Right forelimb (tissue), 1 donor: ENCODE measurements at places on chromosomes 4 and X.

DNA sequence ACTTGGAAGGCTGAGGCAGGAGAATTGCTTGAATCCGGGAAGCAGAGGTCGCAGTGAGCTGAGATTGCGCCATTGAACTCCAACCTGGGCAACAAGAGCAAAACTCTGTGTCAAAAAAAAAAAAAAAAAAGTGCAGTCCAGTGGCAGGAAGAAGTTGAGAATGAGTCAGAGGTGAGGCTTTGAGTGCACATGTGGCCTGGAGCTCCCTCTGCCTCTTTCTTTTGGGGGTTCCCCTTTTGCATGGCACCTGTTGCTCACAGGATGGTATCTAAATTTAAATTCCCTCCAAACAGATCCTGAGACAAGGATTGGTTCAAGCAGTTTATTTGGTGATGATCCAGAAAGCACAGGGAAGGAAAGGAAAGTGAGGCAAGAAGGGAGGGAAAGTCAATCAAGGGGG is 151.4 kb upstream of the STX18 start:
- no peak for DNase-seq

GRCh38 chr4:155545456-155545855 is 121.2 kb upstream of the GUCY1A1 start:
- no peak for DNase-seq

- no peak for DNase-seq
Observed at GRCh38 chrX:98516120-98516519, 1632.4 kb downstream of the RPA4 start.

- DNase-seq, result no peak
Observed at GRCh38 chrX:129682979-129683378, 28.2 kb upstream of the APLN start.

GRCh38 chr4:103786014-103786413 is 66.2 kb upstream of the TACR3 start:
- DNase-seq, result no peak

DNA sequence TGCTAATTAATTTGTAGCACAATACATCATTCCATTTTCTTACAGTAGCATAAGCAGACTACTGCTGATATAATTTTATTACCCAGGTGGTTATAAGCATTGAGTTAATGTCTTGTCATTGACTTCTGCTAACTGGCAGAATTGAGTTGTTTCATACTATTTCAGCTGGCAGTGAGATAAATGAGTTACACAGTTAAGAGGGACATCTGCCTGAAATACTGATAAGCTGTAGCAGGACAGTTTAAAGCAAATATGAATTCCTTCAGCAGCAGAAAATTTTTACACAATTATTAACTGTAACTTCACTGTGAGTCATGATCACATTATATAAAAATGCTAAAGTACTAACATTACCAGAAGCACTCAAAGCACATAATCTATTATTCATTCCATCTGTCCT is 326.8 kb downstream of the INPP4B start:
- no peak for DNase-seq

DNA sequence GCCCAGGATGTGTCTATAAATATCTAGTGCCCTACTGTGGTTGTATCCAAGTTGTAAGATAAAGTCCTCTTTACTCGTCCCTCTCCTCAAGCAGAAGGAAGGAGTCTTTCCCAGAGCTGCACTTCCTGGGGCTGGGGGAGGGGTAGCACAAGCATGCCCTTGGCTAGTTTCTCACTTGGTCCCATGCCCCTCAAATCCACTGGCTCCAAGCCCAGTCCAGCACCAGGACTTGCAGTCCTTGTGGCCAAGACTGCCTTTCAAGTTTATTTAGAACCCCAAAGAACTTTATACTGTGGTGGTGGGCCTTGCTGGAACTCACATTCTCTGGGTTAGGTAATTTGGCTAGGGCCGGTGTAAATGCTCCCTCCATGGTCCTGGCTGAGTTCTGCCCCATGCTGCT is 43.2 kb upstream of the SLC10A4 start:
- no peak for DNase-seq

DNA sequence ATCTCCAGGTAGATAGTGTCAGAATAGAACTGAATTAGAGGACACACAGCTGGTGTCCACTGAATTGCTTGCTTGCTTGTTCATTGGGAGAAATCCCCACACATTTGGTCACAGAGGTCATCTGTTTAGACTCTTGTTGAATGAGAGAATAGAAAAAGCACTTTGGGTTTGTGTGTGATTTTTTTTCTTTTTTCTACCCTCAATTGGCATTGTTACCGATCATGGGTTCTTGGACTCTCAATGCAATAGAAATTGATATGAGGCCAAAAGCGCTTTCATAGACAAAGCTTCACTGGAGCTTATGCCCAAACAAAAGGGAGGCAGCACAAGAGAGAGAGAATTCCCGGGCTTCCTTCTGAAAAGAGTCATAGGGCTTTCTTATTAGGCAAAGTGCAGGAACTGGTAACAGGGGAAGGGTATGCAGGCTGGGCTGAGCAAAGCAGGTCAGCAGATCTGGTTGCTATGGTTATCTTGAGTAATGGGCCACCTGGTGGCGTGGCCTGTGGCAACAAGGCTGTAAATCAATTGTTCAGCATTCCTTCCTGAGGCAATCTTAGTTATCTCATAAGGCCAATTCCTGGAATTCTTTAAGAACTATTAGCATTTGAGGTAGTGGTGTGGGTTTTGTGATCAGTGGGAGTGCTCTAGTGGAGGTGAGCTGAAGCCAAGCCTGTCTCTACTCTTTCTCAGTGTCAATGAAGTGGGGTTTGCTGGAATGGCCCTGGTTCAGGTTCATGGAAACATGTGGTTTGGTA is 5.3 kb upstream of the GPR82 start:
- no peak for DNase-seq

GRCh38 chr4:45946699-45947098 is 177.2 kb downstream of the GABRG1 start:
- no peak for DNase-seq

GRCh38 chr4:1026115-1026514 is 14.7 kb downstream of the FGFRL1 start:
- DNase-seq, result no peak

DNA sequence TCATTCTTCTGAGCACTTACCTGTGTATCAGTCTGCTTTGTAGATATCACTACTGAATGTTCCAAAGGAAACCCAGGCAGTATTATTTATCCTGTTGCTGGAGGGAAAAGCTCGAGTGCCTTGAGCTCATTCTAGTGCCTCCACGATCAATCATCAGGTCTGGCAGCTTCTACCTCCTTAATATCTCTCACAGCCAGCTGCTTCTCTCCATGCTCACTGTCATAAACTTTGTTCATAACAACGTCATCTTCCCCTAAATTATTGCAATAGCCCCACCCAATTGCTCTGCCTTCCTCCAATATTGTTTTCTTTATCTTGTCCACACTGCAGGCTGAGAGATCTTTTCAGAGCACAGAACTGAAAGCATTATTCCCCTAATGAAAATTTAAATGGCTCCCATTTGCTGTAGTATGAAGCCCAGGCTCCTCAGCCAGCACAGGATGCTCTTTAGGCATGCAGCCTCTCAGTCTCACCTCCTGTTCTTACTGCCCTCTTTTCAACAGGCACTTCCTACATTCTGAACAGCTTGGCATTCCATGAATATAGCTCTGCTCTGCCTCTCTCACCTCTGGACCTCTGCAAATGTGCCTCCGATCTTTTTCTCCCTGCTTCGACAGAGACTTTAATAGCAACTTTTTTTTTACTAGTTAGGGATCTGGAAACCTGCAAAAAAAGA is 504.2 kb upstream of the IGFBP7 start:
- DNase-seq, result no peak

- DNase-seq, result peak; percentile 46
Observed at GRCh38 chrX:119512146-119512800, 44.0 kb downstream of the SLC25A5 start.

- no peak for DNase-seq
Observed at GRCh38 chr4:4968161-4968725, 51.0 kb downstream of the CYTL1 start.

- no peak for DNase-seq
Observed at GRCh38 chr4:21884615-21885014, 64.0 kb downstream of the KCNIP4 start.

DNA sequence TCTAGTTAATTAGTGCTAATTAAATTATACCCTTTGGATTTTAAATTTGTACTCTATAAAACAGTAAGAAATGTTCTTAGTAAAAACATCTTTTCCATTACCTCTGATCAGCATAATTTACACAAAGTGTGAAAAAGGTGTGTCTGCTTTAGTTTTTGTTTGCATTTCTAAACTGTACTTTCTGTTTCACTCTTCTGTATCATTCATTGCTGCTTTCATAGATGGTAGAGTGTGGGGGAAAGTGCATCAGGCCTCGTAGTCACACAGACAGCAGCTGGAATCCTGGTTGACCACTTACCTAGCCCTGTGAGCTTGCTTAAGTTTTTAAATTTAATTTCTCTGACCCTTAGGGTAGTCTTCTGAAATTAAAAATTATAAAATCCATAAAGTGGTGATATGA is 275.4 kb upstream of the PITX2 start:
- no peak for DNase-seq

- no peak for DNase-seq
Observed at GRCh38 chrX:140274811-140275525, 229.9 kb downstream of the SOX3 start.
